Activated CD4-positive, alpha-beta T cell treated with anti-CD3 and anti-CD28 coated beads for 4 hours (primary cell): ENCODE measurements at places on chromosomes 16 and 17.
A peak's percentile ranks its signal among the peaks of the same experiment; 100 is the strongest.

- peak; percentile 60 for DNase-seq
Measured at GRCh38 chr16:2473999-2474876, 689 bp upstream of the TBC1D24 start.

DNA sequence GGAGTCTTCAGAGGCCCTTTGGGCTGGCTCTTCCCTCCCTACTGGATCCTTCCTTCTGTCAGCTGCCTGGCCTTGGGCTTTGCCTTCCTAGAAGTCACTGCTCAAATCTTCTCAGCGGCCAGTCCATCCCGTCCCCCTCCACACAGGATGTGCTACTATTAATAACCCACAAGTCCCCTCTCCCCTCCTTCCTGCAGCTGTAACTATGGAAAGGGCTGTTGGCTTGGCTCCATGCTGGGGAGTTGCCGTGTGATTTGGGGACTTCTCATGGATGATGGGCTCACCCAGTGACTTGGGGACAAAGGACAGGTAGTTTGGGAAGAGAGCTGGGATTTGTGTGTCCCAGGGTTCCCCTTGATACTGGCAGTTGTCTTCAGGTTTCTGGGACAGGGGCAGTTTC is 19.4 kb downstream of the TMEM94 start:
- DNase-seq = no peak

- DNase-seq = no peak
Measured at GRCh38 chr17:45135978-45136791, 698 bp downstream of the ACBD4 start.

- no peak for DNase-seq
Measured at GRCh38 chr16:3595110-3595486, 16.3 kb downstream of the SLX4 start.

DNA sequence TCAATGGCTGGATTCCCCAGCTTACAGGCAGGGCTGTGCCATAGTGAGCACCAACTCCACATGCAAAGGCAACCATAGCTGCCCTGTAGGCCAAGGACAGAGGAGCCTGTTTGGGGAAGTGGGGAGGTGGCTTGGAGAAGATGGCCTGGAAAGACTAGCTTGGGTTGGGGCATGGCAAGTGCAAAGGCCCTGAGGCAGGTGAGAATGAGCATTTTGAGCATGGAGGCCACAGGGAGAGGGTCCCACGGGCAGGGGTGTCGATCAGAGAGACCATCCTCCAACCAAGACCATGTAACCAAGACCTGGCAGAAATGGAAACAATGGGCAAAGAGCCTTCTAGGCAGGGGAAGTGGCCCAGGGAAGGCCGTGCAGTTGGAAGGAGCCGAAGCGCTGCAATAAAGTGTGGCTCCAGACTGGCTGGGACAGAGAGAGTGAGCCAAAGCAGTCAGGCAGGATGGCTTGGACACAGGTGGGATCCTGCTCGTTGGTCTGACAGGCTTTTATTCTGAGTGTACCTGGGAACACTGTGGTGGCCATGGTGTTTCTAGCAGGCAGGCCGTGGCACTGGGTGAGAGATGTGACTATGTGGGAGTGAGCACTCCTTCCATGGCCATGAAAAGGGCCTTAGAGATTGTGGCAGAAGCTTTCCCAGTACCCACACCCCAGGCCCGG is 24.8 kb upstream of the MPRIP start:
- no peak for DNase-seq

DNA sequence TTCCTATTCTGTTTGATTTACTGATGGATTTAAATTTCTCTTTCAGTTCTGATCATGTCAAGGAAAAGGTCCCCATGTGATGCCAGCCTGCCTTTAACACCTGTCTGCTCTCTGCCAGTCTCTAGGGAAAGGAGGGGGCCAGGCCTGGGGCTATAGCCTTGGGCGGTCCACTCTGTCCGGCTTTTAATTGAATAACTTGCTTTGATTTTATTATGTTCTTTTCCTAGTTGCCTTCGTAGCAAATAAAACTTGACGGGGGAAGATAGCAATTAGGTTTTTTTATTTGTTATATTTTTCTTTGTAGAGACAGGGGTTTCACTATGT is 47.6 kb downstream of the ABAT start:
- no peak for DNase-seq

DNA sequence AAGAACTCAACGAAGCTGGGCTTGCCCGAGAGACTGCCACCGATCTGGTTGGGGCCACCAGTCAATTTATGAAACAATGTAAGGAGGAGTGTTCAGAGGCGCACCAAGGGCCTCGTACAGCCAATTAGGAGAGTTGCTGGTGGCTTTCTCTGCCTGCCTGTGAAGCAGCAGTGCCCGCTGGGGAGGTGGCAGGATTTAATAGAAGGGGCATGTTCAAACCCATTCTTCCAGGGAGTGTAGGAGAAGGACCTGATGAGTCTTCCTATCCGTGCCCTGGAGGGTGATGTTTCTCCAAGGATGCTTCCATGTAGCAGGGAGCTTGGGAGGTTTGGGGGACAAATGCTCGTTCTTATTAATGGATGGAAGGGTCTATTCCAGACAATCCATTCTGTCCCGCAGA is 178.4 kb downstream of the CCDC182 start:
- no peak for DNase-seq

DNA sequence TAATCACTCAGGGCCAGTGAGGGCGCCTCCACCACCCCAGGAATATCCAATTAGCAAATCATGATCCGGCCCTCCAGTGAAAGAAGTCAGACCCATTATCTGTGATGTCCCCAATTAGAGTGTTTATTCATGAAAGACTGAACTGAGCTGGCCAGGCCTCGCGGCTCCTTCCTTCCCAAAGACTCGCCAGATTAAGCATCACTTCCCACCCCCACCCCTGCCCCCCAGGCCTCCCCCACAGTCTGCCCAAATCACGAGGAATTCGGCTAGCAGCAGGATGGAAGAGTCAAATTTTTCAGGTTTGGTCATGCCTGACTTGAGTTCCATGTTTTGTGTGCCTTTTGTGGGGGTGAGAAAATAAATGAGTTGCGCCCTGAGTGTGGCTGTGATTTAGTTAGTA is 298.4 kb upstream of the SALL1 start:
- no peak for DNase-seq

GRCh38 chr17:58325976-58326468 is 2.6 kb downstream of the TSPOAP1 start:
- no peak for DNase-seq

DNA sequence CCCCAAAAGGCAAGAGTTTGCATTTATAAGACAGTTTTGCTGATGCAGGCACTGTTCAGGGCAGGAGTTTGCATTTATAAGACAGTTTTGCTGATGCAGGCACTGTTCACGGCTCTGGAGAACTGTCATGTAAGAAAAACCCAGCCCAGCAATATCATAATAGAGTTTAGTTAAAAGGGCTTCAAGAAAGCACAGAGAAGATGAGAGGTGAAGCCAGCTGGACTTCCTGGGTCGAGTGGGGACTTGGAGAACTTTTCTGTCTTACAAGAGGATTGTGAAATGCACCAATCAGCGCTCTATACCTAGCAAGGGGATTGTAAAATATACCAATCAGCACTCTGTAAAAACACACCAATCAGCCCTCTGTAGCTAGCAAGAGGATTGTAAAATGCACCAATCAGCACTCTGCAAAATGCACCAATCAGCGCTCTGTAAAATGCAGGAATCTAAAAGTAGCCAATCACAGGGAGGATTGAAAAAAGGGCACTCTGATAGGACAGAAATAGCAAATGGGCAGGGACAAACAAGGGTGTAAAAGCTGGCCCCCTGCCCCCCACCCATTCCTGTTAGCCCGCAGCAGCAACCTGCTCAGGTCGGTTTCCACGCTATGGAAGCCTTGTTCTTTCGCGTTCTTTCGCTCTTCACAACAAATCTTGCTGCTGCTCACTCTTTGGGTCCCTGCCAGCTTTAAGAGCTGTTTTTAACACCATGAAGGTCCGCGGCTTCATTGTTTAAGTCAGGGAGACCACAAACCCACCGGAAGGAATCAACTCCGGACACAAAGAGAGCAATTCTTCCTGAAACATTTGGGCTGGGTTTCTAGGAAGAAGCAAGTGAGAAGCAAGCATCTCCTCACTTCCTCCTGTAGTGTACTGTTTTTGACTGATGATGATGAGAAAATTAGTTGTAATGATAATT is 1.8 kb upstream of the CBX1 start:
- no peak for DNase-seq

GRCh38 chr17:17075125-17075781 is 33.0 kb downstream of the MPRIP start:
- DNase-seq = no peak

DNA sequence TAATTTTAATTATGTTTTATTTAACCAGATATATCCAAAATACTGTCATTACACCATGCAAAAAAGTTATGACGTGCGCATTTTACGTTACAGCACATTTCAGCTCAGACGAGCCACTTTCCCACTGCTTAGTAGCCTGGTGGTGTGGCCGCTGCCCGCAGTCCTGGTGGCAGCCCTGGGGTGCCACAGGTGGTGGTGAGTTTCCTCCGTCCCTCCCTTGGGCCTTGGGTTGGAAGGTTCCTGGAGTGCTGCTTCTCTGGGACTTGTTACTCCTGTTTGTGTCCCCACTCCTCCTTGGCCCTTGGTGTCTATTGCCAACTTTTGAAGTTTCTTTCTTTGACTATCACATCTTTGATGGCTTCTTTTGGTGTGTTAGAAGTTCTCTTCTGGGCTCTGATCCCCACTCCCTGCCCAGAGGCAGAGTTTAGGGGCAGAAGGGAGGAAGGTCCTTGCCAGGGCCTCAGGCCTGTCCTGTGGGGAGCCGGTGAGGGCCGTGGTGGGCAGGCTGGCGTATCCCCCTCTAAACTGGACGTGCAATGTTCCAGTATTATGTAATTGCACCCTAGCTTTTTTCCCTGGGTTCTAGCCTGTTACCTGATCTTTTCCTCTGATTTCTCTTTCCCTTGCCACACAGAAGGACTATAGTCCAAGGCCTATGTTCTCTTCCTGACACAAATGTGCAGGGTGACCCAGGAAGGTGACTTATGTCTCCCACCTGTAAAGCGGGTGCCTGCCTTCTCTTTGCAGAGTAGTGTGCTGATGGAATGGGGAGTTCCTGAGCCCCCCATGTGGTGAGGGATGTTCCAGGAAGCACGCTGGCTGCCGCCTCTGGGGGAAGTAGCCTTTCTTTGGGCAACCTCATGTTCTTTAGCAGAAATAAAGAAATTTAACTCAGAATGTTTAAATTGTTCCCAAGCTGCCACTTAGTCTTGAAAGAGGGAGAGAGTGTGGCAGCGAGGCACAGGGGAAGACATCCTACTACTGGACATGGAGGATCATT is 8.4 kb downstream of the MPRIP start:
- no peak for DNase-seq

DNA sequence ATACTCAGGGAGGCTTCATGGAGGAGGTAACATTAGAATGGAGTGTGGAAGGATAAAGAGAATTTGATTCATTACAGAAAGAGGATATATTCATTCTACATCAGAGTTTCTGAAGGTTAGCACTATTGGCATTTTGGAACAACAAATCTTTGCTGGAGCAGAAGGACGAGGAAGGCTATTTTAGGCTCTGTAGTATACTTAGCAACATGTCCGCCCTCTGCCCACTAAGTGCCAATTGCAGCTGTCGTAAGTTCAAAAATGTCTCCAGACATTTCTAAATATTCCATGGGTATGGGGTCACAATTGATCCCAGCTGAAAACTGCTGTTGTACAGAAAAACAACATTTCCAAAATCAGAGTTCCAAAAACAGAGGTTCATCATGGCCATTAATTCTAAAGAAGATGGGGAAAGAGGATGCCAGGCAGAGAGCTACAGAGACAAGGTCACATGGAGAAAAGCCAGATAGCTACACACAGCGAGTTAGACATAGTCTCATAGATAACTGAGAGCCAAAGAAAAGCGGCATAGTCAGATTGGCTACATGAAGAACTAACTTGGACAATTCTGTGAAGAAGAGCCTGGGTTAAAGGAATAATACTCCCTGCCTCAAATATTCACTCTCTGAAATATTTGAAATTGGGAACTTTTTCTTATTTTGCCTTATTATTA is 846.4 kb upstream of the CDH8 start:
- no peak for DNase-seq

DNA sequence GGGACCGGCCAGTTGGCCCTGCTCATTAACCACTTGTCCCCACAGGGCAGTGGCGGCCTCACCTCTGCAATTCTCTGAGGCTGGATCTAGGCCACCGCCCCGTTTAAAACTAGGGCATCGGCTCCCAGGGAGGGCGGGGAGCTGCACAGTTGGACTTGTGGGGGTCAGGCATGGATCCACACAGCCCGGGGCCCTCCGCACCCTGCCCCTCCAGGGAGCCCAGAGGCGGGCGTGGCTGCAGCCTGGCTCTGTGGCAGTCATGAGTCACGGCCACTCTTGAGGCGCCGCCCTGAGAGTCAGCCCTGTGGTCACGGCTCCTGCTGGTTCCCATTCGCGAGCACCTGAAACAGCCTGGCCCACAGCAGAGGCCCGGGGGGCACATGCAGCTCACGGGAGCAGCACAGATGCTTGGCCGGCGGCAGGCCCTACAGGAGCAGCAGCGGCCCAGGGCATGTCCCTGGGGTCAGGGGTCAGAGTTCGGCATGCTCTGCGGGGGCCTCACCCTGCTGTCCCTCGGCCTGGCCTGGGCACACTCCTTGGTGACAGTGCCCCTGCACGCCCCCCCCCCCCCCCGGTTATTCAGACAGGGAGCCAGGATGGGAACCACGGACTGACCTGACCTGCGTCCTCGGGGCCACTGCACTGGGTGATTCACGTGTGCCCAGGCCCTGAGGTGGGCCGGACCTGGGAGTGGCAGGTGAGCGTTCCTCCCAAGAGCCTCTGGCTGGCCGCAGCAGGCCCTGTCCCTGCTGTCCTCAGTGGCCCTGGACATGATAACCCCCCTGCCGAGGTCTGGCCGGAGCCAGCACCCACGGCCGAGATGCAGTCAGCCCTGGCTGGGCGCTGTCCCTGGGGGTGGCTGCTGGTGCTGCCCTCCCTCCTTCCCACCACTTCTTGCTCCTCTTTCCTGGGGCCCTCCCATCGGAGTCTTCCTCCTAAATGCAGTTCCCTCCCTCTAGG is 8.2 kb downstream of the CAPN15 start:
- DNase-seq = no peak
